Stimulated activated naive CD4-positive, alpha-beta T cell (primary cell): ENCODE measurements at places on chromosomes 4 and X.
A peak's percentile ranks its signal among the peaks of the same experiment; 100 is the strongest.

- peak; percentile 13 for DNase-seq
These were observed 814 bp upstream of the MMAA start for GRCh38 chr4:145618210-145618931.

DNA sequence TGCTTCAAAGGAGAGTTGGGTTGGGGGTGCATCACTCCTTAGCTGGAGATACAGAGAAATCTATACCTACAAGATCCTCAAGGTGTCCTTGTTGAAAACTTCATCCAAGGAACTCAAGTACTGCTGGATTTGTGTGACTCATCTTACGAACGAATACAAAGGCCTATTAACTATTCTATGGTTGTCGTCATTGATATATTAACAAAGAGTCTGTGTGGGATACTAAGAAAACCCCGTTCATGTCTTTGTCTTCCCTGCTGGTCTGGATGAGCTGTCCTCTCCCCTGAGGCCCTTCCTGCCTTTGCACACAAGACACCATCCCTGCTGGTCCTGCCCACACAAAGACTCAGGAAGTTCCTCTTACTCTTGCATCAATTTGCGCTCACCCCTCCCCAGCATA lies 54.9 kb upstream of the IRF2 start:
- no peak for DNase-seq

DNA sequence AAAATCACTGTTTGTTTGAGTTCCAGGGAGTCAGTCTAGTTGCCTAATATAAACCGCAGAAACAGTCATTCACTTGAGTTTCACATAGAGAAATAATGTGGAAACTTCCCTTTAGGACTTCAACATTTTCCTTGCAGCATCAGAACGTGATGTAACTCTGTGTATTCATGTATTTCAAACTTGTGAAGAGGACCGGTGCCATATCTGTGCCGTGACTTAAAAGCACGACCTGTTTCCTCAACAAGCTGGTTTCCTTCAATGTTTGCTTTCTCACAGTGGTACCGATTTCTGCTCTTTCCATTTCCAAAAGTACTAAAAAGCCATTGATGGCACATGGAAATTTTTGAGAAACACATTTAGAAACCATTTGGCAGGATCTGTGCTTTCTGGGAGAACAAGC lies 166.6 kb upstream of the RAPGEF2 start:
- DNase-seq = no peak

GRCh38 chr4:8438743-8439142 lies 1.8 kb downstream of the ACOX3 start:
- DNase-seq = no peak

- no peak for DNase-seq
These were observed 254.6 kb upstream of the GK2 start for GRCh38 chr4:79662651-79663050.

GRCh38 chr4:183823434-183823833 lies 81.7 kb upstream of the STOX2 start:
- no peak for DNase-seq

- DNase-seq = no peak
These were observed 218.9 kb downstream of the OR13H1 start for GRCh38 chrX:131762802-131763234.

GRCh38 chr4:81351654-81352445 lies 119.9 kb downstream of the RASGEF1B start:
- peak; percentile 63 for DNase-seq

DNA sequence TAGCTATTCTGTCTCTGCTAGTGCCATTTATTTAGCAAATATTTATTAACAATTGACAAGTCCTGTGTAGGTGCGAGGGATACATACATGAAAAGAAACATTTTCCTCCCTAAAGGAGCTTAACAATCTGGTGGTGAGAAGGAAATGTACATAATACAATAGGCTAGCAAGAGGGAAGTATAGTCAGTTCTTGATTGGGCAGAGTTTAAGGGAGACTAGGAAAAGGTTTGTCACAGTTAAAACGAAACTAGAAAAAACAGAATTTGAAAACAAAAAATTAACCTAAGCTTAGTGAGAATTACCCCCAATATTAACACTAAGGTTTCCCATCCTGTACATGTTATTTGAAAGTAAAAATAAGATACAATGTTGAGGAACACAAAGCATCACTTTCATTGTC lies 8.6 kb upstream of the MAML3 start:
- DNase-seq = no peak

GRCh38 chr4:29423836-29424721 lies 1296.1 kb upstream of the PCDH7 start:
- DNase-seq = no peak

DNA sequence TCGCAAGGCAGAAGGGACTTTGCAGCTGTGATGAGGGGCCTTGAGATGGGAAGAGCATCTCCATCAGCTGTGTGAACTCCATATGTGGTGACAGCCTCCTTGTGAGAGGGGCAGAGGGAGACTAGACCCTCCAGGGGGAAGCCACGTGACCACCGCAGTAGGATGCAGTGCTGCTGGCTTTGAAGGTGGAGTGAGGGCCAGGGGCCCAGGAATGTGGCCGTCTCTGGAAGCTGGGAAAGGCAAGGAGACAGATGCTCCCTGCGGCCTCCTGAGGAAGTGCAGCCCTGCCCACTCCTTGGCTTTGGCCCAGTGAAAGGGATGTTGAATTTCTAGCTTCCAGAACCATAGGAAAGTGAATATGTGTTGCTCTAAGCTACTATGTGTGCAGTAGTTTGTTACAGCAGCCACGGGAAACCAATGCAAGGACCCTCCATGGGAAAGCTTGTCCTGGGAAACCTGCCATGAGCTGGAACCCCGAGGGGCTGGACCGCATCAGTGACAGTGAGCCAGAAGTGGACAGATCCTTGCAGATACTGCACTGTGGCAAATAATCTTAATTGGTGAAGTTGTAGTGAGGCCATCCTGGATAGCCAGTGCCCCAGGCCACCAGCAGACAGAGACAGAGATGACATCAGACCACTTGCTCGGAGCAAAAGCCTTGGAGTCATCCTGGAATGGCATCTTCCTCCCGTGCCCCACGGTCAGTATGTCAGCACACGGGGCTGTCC lies 35.4 kb upstream of the SORCS2 start:
- DNase-seq = no peak

- DNase-seq = no peak
These were observed 96.4 kb downstream of the ANAPC10 start for GRCh38 chr4:145001635-145002034.

DNA sequence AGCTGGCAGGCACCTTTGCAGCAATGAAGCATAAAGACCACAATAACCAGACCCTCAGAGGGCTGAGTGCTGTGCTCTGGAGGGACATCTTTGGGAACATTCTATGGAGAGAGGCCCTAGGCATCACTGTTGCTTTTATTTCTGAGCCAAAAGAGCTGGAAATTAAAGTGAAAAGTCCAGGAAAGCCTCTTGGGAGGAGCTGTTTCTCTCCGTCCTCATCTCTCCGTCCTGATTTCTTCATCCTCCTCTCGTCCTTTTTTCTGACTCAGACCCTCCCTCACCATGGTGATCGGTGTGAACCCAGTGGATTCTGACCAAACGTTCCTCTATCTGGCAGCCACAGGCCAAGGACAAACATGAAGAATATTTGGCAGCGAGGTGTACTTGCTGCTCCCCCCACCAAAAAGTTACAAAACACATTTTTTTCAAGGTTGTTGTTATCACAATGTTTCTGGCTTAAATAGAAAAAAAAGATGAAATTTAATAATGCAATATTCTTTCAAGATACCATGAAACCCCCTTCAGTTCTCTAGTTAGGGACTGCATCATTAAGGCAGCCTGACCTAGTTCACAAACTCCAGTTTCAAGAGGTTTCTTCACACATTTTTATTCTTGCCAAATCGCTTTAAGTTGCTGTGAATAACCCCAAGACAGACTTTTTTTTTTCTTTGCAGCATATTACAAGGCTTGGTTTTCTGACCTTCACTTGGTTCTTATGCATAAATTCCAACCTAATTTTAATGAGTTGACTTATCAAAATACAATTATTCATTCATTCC lies 80.2 kb downstream of the SCD5 start:
- no peak for DNase-seq

DNA sequence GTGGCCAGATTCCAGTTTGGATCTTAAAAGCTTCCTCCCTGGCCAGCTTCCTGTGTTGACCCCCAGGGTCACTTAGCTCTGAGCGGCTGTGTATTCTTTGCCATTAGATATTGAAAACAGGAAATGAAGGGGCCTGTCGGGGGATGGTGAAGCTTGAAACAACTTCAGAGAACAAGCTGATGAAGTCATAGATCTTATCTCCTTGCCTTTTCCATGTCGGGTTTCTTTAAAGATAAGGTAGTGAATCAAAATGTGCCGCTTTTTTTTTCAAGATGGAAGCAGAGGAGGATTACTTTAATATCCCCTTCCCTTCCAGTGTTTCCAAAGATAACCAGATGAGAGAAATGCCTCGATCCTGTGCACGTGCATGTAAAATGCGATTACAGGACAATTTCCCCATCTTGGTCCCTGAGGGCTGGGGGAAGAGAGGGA lies 508.5 kb downstream of the MID1IP1 start:
- peak; percentile 75 for DNase-seq

DNA sequence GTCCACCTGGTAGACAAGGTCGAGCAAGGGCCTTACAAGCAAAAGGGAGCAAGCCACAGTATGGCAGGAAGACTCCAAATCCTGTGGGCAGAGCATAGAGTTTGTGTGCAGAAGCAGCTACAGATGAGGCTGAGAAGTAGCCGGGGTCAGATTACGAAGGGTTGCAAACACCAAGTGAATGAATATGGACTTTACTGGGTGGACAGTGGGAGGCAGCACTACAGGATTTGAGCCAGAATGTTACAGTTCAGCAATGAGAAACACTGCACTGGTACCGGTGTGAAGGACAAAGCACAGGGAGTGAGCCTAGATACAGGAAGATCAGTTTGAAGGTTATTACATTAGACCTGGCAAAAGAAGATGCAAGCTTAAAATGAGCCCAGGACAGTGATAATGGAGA lies 46.1 kb upstream of the HOPX start:
- DNase-seq = no peak

DNA sequence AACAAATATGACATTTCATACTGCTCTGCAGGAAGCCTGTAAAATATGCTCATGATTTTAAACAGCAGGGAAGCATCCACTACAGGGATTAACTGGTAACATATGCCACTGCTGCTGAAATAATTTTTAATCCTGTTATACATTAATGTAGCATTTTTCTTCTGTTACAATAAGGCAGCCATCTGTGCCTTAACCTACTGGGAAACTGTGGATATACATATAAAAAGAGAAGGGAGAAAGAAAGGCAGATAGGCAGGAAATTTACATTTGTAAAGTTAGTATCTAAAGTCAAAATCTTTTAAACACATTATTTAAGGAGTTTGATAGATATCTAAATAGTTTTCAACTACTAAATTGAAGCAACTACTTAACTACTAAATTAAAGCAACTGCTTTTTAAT lies 514.6 kb upstream of the KLHL4 start:
- no peak for DNase-seq

- DNase-seq = no peak
These were observed 374.8 kb upstream of the ANXA10 start for GRCh38 chr4:167717495-167717894.

DNA sequence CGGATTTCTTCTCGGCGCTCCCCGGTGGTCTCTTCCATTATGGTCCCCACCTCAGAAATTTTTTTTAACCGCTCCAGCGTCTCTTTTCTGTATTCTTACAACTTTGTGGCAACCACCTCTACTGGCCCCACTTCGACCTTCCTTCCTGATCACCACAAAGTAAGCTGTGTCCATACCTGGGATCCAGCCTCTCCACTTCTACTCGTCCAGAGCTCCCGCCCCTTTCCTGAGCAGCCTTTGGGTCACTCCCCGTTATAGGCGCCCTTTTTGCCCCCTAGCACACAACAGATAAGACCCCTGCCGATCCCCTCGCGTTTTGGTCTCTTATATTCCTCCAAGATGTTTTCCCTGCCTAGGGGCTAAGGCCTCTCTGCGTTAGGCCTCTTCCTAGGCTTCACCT lies 557 bp downstream of the PIGG start:
- no peak for DNase-seq

DNA sequence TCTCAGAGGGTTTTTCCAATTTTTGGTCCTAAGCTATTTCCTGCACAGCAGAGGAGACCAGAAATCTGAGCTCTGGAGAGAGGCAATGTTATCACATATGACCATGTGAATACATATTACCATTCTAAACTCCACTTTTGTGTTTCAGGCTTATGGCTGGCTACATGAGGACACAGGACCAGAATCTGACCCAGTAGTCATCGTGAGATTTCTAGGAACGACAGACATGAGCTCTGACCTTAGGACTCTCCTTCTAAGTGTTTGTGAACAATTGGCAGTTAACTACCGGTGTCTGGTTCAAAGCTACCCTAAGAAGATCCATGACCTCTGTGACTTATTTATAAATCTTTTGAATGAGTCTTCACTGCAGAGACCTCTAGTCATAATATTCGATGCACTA lies 198.6 kb downstream of the NWD2 start:
- no peak for DNase-seq

DNA sequence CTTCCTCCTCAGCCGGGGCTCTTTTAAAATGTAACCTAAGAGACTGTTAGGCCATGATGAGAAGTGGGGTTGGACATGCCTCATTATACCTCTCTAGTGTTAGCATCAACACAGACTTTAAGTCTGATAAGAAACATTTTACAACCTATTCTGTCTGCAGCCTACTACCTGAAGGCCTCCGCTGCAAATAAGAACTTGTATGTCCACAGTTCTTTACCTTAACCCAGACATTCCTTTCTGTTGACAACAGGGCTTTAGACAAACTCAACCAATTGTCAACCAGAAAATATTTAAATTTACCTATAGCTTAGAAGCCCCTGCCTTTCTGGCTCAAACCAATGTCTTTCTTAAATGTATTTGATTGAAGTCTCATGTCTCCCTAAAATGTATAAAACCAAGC lies 1418.6 kb downstream of the STIM2 start:
- DNase-seq = no peak

- DNase-seq = no peak
These were observed 11.1 kb downstream of the CYSLTR1 start for GRCh38 chrX:78316265-78316664.

DNA sequence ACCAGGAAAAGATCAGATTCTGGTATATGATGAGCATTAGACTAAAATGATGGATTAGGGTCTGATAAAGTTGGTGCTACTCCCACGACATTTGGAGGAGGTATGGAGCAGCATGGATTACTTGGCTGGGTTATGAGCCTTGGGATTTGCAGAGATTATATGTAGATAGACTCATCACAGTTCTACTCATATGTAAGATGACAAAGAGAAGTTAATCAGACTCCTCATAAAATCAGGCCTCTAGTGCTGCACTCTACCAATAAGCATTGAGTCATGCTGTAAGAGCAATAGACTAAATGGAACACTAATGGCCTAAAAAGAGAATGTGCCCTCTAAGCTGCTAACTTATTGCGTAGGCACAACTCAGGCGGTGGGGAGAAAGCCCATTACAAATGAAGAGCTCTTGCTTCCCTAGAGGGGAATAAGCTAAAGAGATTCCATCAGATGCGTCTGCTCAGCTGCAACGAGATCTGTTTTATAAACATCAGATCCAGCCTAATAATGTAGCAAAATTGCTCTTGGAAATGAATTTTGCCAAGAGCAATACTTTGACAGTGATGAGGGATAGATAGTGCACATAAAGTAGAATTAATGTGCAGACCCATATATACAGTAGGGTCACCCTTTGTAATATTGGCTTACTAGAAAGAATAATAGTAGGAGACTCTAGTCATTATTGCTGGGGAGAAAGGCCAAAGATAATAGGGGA lies 17.5 kb downstream of the LIAS start:
- no peak for DNase-seq
